Activated CD8-positive, alpha-beta T cell treated with anti-CD3 and anti-CD28 coated beads, Interleukin-2, amount 10 ng/mL, durations not matched to agents 7 days and 5 days (primary cell): ENCODE measurements at places on chromosomes 5 and 9.

DNA sequence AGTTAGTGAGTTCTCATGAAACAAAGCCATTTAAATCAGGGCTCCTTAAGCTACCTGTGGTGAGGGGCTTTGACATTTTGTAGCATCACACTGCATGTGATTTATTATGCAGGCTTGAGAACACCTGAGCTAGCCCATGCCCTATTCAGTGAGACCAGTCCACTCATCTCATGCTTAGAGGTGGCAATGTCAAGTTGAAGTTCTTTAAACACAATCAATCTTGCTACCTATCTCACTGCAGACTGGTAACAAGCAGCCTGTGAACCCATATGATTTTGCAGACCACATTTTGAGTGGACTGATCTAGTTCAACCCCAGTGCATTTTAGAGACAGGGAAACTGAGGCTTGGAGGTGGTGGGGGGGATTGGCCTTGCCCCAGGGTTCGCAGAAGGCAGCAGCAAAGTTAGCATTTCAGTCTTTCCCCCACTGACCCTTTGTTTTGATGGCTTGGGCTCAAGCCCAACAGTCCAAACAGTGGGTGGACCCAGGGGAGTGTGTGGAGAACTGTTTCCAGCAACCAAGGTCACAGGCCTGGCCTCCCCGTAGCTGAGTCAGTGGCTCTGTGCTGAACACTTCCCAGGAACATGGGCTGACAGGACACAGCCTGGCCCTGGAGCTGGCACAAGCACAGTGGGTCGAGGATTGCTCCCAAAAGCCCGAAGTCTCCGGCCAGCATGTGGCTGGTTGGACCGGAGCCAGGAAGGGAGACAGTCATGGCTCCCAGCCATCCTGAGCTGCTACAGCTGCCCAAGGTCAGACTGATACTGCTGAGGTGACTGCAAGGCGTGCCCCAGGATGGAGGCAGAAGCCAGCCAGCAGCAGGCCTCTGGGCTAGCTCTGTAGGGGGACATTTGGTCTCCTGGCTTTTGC lies 95.3 kb downstream of the RGS3 start:
- H3K4me1 ChIP-seq = peaks cover 29% of the 10 kb centered on the region
- H3K4me3 ChIP-seq = no peak overlapping the region
- H3K36me3 ChIP-seq = peaks cover 5% of the 10 kb centered on the region
- H3K27ac ChIP-seq = peak overlapping the region; percentile 49
- no peak for DNase-seq
- no peaks in the 10 kb centered on the region for H3K27me3 ChIP-seq

- no peak overlapping the region for H3K27ac ChIP-seq
- peaks cover 4% of the 10 kb centered on the region for H3K27me3 ChIP-seq
- H3K4me3 ChIP-seq = no peak overlapping the region
- no peaks in the 10 kb centered on the region for H3K4me1 ChIP-seq
- no peaks in the 10 kb centered on the region for H3K36me3 ChIP-seq
Measured at GRCh38 chr5:76223696-76224095, 140.5 kb downstream of the SV2C start.

DNA sequence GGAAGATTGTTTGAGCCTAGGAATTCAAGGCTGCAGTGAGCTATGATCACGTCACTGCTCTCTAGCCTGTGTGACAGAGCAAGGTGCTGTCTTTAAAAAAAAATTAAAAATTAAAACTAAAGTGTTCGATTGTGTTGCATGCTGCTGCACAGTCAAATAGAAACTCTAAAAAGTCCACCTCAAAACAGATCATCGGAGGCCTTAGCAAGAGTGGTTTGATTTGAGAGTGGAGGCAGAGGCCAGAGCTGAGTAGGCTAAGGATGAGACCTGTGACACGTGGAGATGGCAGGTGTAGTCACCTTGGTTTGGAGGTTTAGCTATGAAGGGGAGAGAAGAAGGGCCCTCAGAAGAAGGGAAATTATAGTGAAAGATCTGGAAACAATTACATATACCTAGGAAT lies 2.8 kb upstream of the PTPDC1 start:
- H3K36me3 ChIP-seq = peaks cover 4% of the 10 kb centered on the region
- no peak overlapping the region for H3K27ac ChIP-seq
- H3K27me3 ChIP-seq = no peaks in the 10 kb centered on the region
- no peak for DNase-seq

DNA sequence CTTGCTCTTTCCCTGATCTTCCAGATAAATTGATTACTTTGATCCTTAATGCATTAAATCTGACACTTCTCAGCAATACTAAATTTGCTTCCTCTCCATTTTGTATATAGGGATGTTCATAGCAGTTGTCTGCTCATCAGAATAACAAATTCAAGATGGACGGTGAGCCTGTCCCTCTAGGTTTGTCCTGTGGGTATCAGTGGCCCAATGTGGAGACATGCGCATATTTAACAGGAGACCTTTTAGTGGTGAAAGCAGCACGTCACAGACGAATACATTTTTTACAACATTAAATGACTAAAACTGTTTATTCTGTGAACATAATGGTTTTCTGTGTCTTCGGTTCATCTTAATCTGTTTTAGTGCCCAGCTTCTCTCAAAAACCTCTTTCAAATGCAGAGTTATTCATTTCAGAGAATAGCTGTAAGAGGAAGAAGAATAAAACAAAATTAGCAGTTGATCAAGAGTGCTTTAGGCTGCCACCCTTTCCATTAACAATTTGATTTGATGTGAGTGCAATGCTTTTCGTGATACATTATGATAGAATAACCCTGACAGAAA lies 1970.4 kb upstream of the WWC1 start:
- no peaks in the 10 kb centered on the region for H3K4me1 ChIP-seq
- no peak overlapping the region for H3K27ac ChIP-seq
- DNase-seq = no peak
- H3K27me3 ChIP-seq = no peaks in the 10 kb centered on the region
- no peaks in the 10 kb centered on the region for H3K36me3 ChIP-seq

GRCh38 chr5:168800701-168801100 lies 221.5 kb upstream of the PANK3 start:
- no peak overlapping the region for H3K27ac ChIP-seq
- no peaks in the 10 kb centered on the region for H3K36me3 ChIP-seq
- no peak for DNase-seq
- H3K4me1 ChIP-seq = peaks cover 23% of the 10 kb centered on the region
- no peak overlapping the region for H3K4me3 ChIP-seq

GRCh38 chr9:536597-537511 lies 304.6 kb upstream of the DMRT1 start:
- DNase-seq = no peak
- H3K4me3 ChIP-seq = peak overlapping the region; percentile 7
- H3K27me3 ChIP-seq = peaks cover 4% of the 10 kb centered on the region
- H3K36me3 ChIP-seq = no peaks in the 10 kb centered on the region
- H3K27ac ChIP-seq = peak overlapping the region; percentile 60
- H3K4me1 ChIP-seq = peaks cover 8% of the 10 kb centered on the region

- no peaks in the 10 kb centered on the region for H3K36me3 ChIP-seq
- H3K4me1 ChIP-seq = no peaks in the 10 kb centered on the region
- DNase-seq = no peak
- H3K4me3 ChIP-seq = no peak overlapping the region
- H3K27me3 ChIP-seq = peaks cover 14% of the 10 kb centered on the region
Measured at GRCh38 chr9:124439686-124440243, 10.5 kb upstream of the ADGRD2 start.

GRCh38 chr9:107281922-107282667 lies 984 bp upstream of the RAD23B start:
- DNase-seq = no peak
- peaks cover 24% of the 10 kb centered on the region for H3K36me3 ChIP-seq
- peak overlapping the region; percentile 92 for H3K4me3 ChIP-seq
- H3K27ac ChIP-seq = peak overlapping the region; percentile 87
- peaks cover 35% of the 10 kb centered on the region for H3K4me1 ChIP-seq

GRCh38 chr5:67771791-67772190 lies 443.8 kb upstream of the PIK3R1 start:
- no peak overlapping the region for H3K4me3 ChIP-seq
- H3K4me1 ChIP-seq = no peaks in the 10 kb centered on the region
- H3K27ac ChIP-seq = no peak overlapping the region
- H3K27me3 ChIP-seq = peaks cover 2% of the 10 kb centered on the region
- no peaks in the 10 kb centered on the region for H3K36me3 ChIP-seq
- DNase-seq = no peak

- H3K27ac ChIP-seq = peak overlapping the region; percentile 79
- no peak for DNase-seq
- H3K4me1 ChIP-seq = peaks cover 41% of the 10 kb centered on the region
Measured at GRCh38 chr5:132674671-132675506, 1.1 kb downstream of the IL4 start.

DNA sequence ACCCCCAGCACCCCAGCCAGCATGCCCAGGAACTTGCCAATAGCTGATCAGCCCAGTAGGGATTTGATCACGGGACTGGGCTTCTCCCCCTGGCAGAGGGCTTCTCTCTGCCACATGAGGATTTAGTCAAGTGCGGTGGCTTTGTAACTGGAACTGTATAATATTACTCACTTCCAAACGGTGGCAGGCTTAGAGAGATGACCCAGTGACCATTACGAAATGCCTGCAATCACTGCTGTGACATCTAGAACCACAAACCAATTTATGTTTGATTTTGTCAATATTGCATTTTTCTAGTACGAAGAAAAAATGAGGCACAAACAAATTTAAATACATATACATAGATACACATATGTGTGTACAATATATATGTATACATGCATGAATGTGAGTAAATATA lies 192.1 kb downstream of the ERCC6L2 start:
- no peaks in the 10 kb centered on the region for H3K36me3 ChIP-seq
- peaks cover 2% of the 10 kb centered on the region for H3K27me3 ChIP-seq
- H3K4me3 ChIP-seq = no peak overlapping the region
- no peak for DNase-seq

GRCh38 chr5:80622756-80623155 lies 31.7 kb upstream of the MSH3 start:
- peaks cover 37% of the 10 kb centered on the region for H3K36me3 ChIP-seq
- H3K4me1 ChIP-seq = no peaks in the 10 kb centered on the region
- no peak for DNase-seq
- no peaks in the 10 kb centered on the region for H3K27me3 ChIP-seq
- no peak overlapping the region for H3K4me3 ChIP-seq

DNA sequence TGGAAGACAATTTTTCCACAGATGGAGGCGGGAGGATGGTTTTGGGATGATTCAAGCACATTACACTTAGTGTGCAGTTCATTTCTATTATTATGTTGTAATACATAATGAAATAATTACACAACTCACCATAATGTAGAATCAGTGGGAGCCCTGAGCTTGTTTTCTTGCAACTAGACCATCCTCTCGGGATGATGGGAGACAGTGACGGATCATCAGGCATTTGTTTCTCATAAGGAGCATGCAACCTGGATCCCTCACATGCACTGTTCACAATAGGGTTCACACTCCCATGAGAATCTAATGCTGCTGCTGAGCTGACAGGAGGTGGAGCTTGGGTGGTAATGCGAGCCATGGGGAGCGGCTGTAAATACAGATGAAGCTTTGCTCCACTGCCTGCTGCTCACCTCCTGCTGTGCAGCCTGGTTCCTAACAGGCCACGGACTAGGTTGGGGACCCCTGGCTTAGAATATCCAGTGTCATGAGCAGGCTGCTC lies 1.6 kb downstream of the STKLD1 start:
- H3K27me3 ChIP-seq = peaks cover 3% of the 10 kb centered on the region
- H3K36me3 ChIP-seq = peaks cover 18% of the 10 kb centered on the region
- no peak for DNase-seq
- H3K27ac ChIP-seq = no peak overlapping the region
- peaks cover 31% of the 10 kb centered on the region for H3K4me1 ChIP-seq

DNA sequence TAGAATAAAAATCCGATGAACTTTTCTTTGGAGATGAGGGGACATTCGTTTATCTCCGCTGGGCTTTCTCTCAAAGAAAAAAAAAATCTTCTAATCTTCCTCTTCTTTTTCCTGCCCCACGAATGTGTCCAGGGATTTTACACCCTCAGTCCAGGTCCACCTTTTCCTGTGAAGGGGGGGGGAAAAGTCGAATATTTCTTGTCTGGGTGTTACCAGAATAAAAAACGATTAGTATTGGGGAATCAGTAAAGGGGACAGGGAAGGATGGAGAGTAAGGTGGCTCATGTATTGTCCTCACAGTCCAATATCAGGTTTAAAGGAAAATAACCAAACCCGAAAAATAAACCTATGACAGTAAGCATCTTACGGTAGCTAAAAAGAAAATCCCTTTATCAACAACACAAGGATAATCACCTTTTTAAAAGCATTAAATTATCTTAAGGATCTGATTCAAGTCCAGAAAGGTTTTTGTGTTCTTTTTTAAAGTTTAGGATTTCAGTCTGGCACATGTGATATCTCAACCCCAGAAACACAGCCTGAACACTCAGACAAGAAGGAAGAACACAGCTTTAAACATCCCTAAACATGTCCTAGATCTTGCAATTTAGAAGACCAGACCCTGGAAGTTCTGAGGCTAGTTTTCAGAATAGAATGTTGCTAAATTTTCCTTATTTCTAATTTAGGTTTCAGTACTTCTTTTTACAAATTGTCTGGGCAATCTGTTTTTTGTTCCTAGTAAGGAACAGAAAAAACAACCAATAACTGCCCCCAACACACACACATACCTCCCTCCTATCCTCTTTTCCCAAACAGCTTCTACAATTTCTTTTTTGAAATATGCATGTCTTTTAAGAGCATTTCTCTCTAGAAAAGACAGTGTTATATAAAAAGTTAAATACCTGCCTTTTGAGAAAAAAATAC lies 1.2 kb downstream of the ZNF608 start:
- no peaks in the 10 kb centered on the region for H3K36me3 ChIP-seq
- peaks cover 47% of the 10 kb centered on the region for H3K27me3 ChIP-seq
- no peak overlapping the region for H3K27ac ChIP-seq
- H3K4me1 ChIP-seq = peaks cover 19% of the 10 kb centered on the region
- no peak overlapping the region for H3K4me3 ChIP-seq
- no peak for DNase-seq

DNA sequence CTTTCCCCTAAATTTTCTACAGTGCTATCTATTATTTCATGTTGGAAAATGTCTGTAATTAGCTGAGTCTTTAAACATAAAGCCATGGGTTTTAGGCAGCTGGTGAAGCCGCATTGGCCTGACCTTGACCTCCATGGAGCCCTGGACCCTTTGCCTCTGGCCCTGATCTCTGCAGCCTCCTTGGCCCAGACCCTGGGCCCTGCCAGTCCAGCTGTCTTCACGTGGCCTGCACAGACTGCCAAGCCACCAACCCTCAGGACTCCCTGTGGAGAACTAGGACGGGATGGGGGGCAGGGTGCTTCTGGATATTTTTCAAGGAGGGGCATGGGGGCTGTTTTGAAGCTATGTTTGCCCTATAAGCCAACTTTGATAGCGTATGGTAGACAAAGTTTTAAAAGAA lies 29.8 kb upstream of the PPARGC1B start:
- H3K27me3 ChIP-seq = peaks cover 19% of the 10 kb centered on the region
- H3K36me3 ChIP-seq = no peaks in the 10 kb centered on the region
- no peak overlapping the region for H3K4me3 ChIP-seq
- H3K4me1 ChIP-seq = no peaks in the 10 kb centered on the region
- no peak overlapping the region for H3K27ac ChIP-seq
- no peak for DNase-seq

DNA sequence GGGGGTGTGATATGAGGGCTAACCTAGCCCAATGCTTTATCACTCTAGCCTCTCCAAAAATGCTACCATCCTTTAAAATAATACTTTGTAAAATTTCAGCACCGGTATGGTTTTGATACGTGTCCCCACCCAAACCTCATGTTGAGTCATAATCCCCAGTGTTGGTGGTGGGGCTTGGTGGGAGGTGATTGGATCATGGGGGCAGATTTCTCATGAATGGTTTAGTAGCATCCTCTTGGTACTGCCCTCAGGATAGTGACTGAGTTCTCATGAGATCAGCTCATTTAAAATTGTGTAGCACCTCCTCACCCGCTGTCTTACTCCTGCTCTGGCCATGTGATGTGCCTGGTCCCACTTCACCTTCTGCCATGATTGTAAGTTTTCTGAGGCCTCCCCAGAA lies 35.0 kb upstream of the ANKH start:
- H3K27ac ChIP-seq = no peak overlapping the region
- H3K36me3 ChIP-seq = no peaks in the 10 kb centered on the region
- H3K27me3 ChIP-seq = peaks cover 12% of the 10 kb centered on the region
- H3K4me3 ChIP-seq = no peak overlapping the region
- DNase-seq = no peak
